ENCODE measurements at places on chromosomes 12 and 14.

- no peak for DNase-seq
Measured at GRCh38 chr12:104588921-104589590, 132.3 kb downstream of the CHST11 start.

DNA sequence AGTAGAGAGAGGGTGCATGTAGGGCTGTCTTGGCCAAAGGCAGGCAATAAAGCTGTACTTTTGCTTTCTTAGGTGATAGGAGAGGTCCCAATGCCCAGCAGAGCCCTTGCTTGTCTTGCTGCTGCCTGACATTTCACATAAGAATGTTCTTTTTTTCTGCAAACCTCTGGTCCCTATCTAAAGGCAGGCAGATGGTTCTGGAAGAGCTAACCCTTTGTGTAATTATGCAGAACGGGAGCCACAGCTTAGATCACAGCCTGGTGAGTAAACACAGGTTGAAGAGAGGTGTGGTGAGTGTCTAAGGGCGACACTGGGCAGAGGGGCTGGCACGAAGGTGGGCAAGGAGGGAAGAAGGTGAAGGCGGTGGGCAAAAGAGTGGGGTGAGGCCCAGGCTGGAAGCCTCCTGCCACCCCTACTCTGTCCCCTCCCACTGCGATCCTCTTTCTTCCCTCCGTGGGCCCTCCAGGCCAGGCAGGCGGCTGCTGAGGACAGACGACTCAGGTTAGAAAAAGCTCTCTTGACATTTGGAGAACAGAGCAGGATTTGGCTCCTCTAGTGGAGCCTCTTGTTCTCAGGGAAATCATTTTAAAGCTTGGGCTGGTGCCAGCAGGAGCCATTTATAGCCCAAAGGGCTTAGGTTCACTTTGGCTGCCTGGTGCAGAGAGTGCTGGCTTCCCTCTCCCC is 42.8 kb downstream of the PRMT8 start:
- no peak for DNase-seq

DNA sequence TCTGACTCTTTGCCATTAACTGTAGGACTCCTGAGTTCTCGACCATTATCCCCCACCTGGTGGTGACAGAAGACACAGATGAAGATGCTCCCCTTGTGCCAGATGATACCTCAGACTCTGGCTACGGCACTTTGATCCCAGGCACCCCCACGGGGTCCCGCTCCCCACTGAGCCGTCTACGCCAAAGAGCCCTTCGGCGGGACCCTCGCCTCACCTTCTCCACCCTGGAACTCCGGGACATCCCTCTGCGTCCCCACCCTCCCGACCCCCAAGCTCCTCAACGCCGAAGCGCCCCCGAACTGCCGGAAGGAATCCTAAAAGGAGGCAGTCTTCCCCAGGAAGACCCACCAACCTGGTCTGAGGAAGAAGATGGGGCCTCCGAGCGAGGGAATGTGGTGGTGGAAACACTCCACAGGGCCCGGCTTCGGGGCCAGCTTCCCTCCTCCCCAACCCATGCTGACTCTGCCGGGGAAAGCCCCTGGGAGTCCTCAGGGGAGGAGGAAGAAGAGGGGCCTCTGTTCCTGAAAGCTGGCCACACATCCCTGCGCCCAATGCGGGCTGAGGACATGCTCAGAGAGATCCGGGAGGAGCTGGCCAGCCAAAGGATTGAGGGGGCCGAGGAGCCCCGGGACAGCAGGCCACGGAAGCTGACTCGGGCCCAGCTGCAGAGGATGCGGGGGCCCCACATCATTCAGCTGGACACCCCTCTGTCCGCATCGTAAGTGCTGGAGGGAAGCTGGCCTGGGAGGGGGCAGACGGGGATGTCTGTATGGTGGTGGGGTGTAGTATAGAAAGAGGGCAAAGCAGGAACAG is 14.4 kb downstream of the TNFRSF1A start:
- no peak for DNase-seq

DNA sequence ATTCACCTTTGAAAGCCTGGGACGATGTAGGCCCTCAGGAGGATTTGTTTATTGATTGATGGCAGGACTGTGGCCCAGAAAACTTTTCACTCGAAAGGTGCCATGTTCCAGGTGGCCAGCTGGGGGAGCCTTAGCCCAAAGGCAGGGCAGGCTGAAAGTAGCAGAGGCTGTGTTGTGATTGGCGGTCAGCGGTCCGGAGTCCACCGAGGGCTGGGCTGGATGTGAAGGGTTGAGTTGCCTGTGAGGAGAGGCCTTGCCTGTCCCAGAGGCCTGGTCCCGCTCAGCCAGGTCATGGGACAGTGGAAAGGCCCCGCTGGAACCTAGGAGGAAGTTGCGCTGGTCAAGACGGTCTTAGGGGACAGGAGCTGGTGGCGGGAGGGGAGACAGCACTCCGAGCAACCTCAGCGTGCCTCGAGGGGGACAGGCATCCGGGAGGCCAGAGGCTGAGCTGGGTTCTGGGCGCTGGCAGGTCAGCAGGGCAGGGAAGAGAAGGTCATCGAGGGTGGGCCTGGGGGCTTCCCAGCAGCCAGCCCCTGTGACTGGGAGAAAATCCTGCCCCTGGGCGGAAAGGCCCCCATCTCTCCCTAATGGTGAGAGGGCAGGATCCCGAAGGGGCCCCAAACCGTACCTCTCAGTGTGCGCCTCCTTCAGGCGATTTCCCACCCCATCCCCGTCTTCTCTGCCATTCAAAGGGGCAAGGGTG is 26.3 kb downstream of the CMA1 start:
- peak; percentile 6 for DNase-seq

- no peak for DNase-seq
Measured at GRCh38 chr14:52266782-52267181, 716 bp upstream of the PTGDR start.

DNA sequence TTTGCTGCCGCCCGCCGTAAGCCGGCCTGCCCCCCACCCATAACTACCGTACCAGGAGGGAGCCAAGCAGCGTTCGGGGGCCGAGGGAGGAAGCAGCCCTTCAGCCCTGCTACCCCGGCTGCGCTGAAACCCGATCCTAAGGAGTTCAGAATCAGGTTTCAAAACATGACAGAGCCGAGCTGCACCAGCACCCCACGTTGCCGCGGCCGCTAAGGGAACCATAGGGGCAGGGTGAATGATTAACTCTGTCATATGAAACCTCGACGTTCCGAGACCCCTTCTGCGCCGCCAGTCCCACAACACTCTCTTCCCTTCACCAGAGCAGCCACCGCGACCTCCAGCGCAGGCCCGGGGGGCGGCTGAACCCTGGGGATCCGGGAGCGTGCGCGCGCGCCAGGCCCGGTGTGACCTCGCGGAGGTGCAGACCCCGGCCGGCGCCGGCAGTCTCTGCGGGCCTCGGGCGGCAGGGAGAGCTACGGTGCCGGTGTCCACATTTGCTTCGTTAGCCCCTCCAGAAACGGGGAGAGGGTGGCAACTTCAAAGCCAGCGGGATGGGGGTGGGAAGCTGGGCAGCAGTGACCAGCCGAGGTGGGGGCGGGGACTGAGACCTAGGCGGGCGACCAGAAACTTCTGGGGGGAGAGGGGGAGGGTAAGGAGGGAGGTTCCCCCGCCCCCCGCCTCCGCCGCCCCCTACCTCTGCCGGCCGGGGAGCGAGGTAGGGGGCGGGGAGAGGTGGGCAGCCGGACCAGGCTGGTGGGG is 1.6 kb downstream of the SIX4 start:
- DNase-seq: peak; percentile 43

- no peak for DNase-seq
Measured at GRCh38 chr12:24252602-24253001, 303.1 kb upstream of the SOX5 start.

DNA sequence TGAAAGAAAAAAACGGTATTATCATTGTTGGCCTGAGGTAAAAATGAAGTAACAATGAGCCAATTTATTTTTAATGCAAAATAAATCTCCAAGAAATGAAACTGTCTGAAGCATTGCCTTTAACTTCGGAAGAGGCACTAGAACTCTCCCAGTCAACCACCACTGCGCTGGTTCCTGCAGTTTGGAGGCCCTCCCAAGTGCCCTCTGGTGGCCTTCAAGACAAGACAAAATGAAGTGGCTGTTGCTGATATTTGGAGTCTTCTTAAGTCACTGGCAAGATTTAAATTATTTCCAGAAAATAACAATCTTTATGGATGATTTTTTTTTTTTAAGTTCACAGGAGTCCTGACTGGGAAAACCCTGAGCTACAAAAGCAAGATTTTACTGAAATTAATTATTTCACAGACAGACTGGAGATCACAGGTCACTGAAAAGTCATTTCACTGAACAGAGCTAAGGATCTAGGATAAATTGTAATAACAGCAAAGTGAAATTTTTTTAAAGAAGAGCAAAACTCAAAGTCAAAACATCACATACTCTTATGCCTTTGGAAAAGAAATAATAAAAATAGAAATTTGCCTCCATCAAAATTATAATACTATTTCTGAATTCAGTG is 58.2 kb downstream of the DICER1 start:
- peak; percentile 42 for DNase-seq

DNA sequence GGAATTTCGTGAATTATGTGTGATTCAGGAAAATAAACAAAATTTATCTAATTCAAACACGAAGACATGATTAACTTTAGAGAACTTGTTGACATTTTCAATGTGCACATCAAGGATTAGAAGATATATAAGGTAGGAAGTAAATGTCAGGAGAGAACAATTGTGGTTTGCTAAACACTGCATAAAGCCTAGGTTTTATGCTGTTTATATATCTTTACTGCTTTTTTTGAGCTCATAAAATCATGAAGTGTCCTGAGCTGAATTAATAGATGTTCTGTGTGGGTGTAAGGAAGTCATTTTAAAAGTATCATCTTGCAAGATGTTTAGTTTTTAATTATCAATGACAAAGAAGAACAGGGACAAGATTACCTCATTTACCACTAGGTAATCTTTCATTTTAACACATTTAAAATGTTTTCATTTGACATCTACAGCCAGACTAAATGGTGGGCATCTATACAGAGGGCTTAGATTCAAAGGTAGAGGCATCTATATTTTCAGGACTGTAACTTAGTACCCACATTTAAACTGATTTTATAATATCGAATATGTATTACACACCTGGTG is 382.8 kb downstream of the ADAMTS20 start:
- no peak for DNase-seq

- peak; percentile 18 for DNase-seq
Measured at GRCh38 chr14:26925876-26926584, 328.2 kb upstream of the NOVA1 start.

DNA sequence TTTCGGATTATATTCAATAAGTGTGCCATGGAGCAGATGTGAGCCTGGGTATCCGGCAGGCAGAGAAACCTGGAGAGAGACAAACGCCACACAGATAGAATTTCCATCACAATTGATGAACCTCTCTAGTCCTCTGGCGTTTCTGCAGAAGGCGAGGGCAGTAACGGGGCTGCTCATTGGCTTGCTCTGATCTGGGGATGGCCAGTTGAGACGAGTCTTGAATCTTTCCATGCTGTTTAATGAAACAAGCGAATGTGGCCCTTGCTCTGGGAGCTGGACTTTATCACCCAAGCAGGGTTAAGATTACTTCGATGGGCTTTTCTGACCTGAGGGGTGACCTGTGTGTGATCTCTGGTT is 42.4 kb upstream of the CLMN start:
- no peak for DNase-seq

DNA sequence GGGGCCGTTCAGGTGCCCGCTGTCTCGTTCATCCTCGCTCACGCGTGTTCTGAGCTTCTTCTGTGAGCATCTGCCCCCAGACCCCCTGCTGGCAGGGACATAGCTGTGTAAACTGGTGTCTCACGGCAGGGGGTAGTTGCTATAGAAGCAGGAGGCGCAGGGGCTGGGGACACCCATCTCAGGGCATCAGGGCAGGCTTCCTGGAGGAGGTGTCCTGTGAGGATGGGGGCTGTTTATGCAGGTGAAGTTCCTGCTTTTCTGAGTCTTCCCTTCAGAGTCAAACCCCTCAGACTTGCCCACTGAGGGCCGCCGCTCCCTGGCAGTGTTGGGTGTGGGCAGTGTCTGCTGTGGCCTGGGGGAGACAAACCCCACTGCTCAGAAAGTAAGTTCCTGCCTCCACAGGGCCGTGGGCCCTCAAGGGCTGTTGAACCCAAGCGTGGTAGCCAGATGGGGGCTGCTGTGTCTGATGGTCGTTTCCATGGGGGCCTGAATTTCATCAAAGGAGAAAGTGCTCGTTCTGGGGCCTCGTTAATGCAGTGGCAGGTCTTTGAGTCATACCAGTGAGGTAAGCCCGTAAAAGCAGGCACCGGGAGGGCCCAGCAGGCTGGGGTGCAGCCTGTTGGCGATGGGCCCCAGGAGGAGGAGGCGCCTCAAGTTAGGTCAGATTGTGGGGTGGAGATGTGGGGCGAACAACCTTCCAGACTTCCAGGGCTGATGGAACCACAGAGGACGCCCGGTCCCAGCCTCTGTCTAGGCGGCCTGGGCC is 23.4 kb downstream of the KIF26A start:
- no peak for DNase-seq

- DNase-seq: no peak
Measured at GRCh38 chr12:52636189-52636588, 15.8 kb downstream of the KRT2 start.

DNA sequence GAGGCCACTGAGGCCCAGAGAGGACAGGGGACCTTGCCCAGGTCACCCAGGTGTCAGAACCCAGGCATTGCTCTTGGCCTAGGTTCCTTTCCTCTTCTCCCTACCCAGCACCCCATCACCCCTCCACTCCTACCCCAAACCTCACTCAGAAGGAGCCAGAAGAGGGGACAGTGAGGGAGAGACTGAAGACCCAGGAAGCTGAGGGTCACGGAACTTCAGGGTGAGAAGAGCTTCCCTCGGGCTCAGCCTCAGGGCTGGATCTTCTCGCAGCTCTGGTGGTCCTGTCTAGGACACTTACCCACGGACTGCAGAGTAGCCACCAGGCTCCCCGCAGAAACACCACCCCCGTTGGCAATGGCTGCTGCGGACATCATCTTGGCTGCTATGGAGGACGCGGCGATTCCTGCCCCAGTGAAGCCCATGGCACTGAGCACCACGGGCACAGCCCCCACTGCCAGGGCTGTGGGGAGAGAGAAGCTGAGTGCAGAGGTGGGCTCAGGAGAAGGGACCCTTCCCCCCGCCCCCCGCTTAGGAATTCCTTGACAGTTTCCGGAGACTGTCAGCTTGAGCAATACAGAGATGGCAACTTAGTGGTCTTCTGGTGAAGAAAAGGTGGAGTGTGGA is 1.1 kb downstream of the IFI27L2 start:
- no peak for DNase-seq

DNA sequence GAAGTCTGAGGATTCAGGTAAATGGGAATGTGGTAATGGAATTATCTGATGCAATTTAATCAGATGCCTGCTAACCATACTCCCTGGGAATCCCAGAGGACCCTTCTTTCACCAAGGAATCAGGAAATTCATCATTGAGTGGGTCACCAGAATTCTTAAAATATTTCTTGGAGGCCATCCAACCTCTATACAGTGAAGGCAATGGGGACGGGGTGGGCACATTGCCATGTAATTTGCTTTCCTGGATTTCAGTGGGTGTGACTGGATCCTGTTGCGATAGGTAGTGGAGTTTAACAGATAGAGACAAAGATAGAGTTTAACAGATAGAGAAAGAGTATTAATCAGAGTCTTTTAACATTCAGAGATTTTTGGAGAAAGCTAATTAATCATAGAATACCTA is 394.4 kb downstream of the DAD1 start:
- no peak for DNase-seq
